ENCODE measurements at places on chromosomes 12 and 14.

- no peak for DNase-seq
Measured at GRCh38 chr14:22047115-22047514, 373.5 kb upstream of the OR4E1 start.

- DNase-seq: no peak
Measured at GRCh38 chr14:104107101-104107581, 21.6 kb downstream of the ASPG start.

DNA sequence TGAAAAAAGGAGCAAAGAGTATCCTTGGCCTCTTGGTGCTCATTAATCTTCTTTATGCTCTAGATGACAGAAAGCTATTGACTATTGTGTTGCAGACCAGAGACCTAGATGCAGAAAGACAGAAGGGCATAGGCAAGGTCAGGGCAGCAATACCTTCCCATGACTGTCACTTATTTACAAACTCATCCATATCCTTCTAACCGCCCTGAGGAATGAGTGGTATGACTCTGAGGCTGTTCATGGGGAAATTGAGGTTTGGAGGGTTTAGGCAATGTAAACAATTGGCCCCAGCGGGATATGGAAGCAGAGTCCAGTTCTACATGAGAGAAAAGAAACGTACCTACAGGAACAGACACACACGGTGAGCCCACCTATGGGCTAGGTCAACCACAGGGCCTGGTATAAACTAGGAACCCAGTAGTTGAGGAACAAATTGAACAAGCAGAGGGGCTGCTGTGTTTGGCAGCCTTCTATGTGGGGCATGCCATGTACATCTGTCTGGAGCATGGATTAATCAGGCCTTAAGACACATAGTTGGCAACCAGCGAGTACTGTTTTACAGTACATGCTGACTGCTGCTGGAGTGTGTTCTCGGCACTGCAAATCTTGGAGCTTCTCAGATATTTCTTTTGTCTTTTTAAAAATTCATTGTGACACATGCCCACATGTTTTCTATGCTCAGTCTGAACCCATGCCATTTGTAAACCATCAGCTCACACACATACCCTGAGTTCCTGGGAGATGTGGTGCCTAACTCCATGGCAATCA, 159.7 kb upstream of the NTF3 start:
- DNase-seq: no peak

- no peak for DNase-seq
Measured at GRCh38 chr12:49865109-49865781, 22.3 kb upstream of the BCDIN3D start.

GRCh38 chr12:21434699-21435098, 2.8 kb upstream of the PYROXD1 start:
- no peak for DNase-seq

GRCh38 chr12:19322376-19322775, 116.9 kb upstream of the AEBP2 start:
- no peak for DNase-seq

DNA sequence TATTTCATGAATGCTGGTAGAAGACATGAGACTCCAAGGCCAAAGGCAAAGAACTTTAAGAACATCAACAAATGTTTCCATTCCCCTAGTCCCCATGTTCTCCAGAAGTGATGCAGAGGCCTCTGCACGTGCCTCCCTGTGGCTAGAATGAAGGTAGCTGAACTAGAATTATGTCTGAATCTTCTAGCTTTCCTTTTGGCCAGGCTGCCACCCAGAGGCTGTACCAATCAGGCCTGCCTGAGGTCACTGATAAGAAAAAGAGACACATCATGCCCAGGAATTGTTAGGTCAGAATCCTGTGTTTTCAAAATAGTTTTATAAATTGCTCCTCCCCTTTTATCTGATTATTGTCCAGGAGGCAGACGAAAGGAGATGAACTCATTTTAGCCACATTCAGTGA, 188.0 kb upstream of the SLC16A7 start:
- no peak for DNase-seq

GRCh38 chr12:49909826-49910225, 6.1 kb upstream of the FAIM2 start:
- DNase-seq: no peak

DNA sequence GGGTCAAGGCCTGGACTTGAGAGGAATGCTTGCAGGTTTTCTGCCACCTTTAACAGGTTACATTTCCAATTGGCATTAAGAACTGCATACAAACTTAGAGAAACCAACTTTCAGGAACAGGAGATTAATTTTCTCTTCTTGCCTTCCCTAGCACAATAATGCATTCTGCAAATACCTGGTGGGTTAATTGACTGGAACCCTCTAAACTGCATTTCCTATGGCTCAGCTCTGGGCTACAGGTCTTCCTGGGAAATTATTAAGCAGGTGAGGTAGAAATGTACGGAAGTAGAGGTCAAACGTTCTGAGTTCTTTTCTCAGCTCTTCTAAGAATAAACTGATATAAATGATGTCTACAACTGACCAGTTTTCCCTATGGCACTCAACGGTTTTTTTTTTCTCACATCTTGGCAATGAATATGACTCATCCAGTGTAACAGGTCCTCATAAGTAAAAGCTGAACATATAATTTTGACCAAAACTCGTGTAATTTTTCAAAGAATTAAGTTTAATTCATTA, 144.9 kb upstream of the PELI2 start:
- no peak for DNase-seq

DNA sequence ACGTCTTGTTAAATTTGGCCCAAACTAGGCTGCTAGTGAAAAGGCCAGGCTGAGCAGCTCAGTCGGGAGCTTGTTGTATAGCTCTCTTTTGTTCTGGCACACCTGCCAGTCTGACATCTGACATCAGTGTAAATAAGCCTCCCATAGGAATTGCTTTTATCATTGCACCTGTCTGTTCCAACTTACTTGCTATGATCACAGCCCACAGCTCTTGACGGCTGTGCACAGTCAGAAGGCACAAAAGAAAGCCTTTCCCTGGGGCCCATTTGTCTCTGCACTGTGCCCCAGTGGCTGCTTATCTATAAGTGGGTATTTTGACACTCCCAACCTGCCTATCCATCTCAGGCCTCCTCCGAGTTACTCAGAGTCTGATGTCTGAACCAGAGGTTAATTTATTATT, 324.5 kb downstream of the NUAK1 start:
- DNase-seq: no peak

DNA sequence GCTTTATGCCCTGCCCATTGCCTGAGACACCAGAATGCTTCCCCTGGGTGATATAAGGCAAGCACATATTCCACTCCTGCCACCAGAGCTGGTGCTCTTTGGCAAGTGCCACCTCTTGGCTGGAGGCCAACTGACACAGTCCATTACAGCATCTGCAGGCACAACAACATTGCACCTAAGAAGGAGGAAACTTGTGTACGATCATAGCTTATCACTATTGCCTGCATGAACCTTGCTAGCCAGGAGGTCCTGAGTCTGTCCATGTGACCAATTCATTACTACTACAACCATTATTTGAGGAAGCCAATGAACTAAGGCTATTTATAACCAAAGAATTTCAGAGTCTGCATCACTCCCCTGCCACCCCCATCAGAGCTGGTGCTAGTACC, 119.8 kb upstream of the SCAF11 start:
- DNase-seq: no peak

DNA sequence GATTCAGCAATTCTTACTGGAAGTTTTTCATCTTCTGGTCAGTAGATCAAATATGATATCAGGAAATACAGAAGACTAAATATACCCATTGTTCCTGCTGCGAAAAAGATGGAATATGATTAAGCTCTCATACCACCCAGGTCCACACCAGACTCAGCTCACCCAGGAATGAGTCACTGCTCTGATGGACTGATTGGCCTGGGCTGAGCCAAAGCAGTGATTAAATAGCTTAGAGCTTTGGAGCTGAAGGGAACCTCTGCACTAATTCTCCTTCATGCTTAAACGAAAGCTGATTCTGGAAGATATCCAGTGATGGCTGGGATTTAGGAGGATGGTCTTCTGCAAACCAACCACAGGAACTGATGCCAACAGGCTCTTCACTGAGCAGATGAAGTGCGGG, 62.0 kb upstream of the SYT1 start:
- no peak for DNase-seq

DNA sequence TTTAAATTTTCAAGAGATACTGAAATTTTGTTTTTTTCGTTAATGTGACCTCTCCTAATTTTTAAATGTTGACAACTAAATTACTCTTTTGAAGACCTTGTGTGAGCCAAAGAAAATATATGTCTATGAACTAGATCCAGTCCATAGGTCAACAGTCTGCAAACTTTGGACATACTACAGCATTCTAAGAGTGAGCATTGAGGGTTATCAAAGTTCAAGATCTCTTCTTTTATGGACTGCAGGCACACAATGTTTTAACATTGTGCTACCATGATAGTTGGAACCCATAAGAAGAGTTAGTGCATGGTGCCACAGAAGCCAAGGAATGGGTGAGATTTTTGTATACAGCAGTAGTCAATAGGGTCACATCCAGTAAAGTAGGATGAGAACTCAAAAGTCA, 43.0 kb upstream of the ACSS3 start:
- no peak for DNase-seq

DNA sequence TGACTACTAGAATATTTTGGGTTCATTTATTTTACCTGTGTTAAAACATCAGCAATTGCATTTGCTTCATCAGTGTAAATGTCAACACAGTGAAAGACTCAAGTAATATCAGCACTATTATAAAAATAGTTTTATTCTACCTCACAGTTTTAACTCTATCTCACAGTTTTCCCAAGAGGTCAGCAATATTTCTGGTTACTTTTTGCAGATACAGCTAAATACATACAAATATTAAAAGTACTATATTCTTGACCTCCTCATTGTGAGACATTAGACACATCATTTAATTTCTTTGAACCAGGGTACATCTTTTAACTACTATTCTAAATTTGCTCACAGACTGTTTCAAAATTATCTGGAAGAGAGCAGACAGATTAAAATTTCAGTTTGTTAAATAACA, 321.7 kb upstream of the OR4E1 start:
- DNase-seq: no peak

DNA sequence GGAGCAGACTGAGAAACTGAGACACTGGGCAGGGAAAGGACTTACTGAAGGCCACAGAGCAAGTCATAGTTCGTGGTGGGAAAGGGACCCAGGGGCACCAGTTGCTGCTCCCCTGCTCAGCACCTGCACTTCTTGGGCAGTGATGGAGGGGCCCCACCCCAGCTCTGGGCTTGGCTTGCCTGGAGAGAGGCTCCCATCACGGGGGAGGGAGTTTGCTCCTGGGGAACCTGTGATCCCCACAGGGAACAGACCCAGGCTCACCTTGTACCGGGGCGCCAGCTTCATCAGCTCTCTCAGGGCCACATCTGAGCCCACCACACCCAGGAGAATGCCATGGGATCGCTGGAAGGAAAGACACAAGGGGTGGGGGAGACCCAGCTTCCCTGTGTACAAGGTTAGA, 39.8 kb downstream of the CACNA2D4 start:
- no peak for DNase-seq

DNA sequence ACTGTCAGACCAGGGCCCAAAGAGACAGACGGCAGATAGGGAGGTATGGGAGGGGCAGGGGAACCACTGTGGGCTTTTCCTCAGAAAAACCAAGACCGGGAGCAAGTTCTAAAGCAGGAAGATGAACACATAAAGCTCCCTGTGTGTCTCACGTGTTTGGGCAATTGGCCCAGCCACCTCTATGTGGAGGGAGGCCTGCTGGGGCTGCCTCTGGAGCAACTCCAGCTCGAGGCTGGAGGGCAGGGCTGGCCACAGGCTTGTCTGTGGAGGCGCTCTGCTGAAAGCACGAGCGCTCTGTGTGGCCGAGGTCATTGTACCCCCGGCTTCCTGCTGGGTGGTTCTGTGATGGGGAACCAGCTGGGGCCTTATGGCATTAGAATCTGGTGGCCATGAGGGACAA, 36.4 kb downstream of the TRAFD1 start:
- no peak for DNase-seq

- DNase-seq: no peak
Measured at GRCh38 chr12:31267966-31268365, 58.0 kb downstream of the SINHCAF start.

DNA sequence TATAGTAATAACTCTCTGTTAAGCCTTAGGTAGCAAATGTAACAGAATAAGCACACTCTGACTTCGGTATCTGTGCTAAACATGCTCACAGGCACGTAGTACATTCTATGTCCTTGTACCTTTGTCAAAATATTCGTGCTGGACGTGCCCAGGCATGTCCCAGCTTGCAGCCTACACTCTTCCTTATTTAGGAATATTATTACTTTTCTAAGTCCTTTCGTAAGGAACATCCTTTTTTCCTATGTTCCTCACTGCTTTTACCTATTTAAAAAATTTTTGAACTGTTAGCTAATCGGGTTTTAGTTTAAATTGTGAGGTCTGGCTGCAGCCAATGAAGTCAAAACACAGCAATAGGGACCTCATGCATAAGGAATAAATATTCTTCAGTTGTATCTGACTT, 24.1 kb upstream of the UBC start:
- no peak for DNase-seq

- no peak for DNase-seq
Measured at GRCh38 chr12:64085996-64086395, 136.1 kb downstream of the KICS2 start.

GRCh38 chr12:34400986-34401658, 378.8 kb downstream of the ALG10 start:
- no peak for DNase-seq

DNA sequence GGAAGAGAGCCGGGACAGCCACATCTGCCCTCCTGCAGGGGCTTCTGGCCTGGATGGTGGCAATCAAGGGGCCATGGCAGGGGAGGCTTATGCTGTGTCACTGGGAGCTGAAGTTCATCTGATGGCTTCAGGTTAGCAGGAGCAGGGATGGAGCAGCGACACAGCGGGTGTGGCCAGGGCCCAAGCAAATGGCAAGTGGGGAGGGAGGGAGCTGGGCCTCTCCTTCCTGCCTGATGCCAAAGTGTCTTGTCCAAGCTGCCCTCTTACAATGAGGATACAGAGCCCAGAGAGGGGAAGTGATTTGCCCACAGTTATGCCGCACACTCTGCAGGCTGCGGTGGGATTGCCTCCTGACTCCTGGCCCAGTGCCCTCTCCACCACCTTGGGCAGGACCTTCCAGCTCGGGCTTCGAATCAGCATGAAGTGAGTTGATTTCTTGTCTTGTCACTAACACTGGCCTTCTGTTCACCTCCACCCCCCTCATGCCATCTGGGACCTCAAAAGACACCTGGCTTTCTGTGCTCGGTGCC, 51.3 kb downstream of the IQSEC3 start:
- no peak for DNase-seq

GRCh38 chr12:21972055-21972454, 30.8 kb upstream of the ABCC9 start:
- DNase-seq: no peak

GRCh38 chr12:80356097-80356496, 87.9 kb upstream of the PTPRQ start:
- no peak for DNase-seq

DNA sequence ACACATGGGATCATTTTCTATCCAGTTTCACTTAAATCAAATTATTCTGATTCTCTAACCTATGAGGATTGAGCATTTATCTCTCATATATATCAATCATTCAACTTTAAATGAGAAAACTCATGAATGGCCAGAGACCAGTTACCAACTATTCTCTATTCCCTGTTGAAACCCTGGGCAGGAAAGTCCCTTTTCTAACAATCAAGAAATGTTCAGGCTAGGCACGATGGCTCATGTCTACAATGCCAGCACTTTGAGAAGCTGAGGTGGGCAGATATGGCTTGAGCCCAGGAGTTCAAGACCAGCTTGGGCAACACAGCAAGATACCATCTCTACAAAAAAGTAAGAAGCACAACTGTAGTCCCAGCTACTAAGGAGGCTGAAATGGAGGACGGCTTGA, 18.0 kb downstream of the FMNL3 start:
- no peak for DNase-seq
